ENCODE measurements at places on chromosomes 2 and 18. TPM values are rescaled to one million over a fixed set of nuclear protein-coding genes. Genes with fewer than 3 reads are reported as not detected.

The SLC4A3 gene
- 13.3 TPM for polyA plus RNA-seq

The GCKR gene
- polyA plus RNA-seq: 0.57 TPM

The RND3 gene
- 105 TPM for polyA plus RNA-seq

The ATP8B1 gene
- polyA plus RNA-seq: 19.2 TPM

The CEP192 gene
- polyA plus RNA-seq: 47.7 TPM

The CAD gene
- 45.5 TPM for polyA plus RNA-seq

The ZNF804A gene
- 0.06 TPM for polyA plus RNA-seq

The KIF1A gene
- 2.3 TPM for polyA plus RNA-seq

The ALLC gene
- not detected for polyA plus RNA-seq

The IL1F10 gene
- polyA plus RNA-seq: not detected

The CEP68 gene
- polyA plus RNA-seq: 30.5 TPM

The BOK gene
- 22.9 TPM for polyA plus RNA-seq

The REG1A gene
- polyA plus RNA-seq: not detected

GRCh38 chr2:209008636-209009287 lies 415.1 kb upstream of the MAP2 start:
- no peaks in the 10 kb centered on the region for H3K27me3 ChIP-seq
- H3K36me3 ChIP-seq: no peaks in the 10 kb centered on the region
- H3K27ac ChIP-seq: no peak overlapping the region
- no peak overlapping the region for H3K4me3 ChIP-seq
- no peak for DNase-seq

DNA sequence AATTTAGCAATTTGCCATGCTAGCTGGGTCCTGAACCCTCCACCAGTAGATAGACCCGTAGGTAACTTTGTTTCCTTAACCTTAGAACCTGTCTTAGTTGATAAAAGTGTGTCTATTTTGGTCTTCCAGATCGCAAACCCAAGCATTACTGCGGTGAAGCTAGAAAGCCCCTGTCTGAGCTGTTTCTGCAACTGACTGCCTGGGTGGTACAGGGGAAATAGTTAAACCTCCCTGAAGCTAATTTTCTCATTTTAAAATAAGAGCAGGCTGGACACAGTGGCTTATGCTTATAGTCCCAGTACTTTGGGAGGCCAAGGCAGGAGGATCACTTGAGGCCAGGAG lies 101.7 kb upstream of the MSH2 start:
- H3K27me3 ChIP-seq: no peaks in the 10 kb centered on the region
- DNase-seq: no peak
- H3K4me3 ChIP-seq: no peak overlapping the region
- H3K36me3 ChIP-seq: no peaks in the 10 kb centered on the region
- H3K27ac ChIP-seq: no peak overlapping the region

- no peaks in the 10 kb centered on the region for H3K36me3 ChIP-seq
- H3K4me1 ChIP-seq: no peaks in the 10 kb centered on the region
- H3K27me3 ChIP-seq: no peaks in the 10 kb centered on the region
- no peak overlapping the region for H3K4me3 ChIP-seq
- DNase-seq: no peak
Measured at GRCh38 chr2:46800625-46801349, 114.8 kb downstream of the MCFD2 start.

DNA sequence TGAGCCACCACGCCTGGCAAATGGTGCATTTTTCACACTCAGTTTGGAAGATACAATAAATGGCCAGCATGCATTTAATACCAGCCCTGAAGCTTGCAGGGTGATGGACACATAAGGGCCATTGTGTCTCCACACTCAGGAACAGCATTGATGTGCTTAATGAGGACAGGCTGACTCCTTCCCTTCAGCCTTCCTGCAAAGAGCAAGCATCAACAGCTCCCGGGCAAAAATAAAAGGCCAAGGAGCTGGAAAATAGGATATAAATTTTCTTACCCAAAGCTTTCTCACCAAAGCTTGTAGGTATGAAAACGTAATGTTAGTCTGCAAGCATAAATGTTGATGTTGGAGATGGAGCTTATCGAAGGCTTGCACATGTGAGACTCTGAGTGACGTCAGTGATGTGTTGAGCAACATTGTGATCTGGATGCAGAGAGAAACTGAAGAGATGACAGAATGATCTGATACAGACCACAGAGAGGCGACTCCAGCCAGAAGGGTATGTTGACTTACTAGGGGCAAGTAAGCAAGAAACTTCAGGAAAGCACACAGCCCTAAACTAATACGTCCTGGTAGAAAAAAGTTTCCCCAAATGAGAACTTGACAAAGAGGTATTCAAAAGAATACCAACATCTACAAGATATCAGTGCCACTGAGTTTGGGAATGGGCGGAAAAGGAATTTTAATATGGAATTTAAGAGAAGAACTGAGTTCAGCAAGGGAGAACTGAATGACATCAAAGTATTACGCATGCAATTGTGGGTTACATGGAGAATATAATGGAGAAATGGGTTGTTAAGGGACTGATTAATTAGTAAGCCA lies 256.5 kb downstream of the TGIF1 start:
- H3K27ac ChIP-seq: no peak overlapping the region
- peaks cover 3% of the 10 kb centered on the region for H3K4me1 ChIP-seq
- DNase-seq: no peak
- no peaks in the 10 kb centered on the region for H3K36me3 ChIP-seq
- H3K27me3 ChIP-seq: no peaks in the 10 kb centered on the region
- H3K4me3 ChIP-seq: no peak overlapping the region

- no peak for DNase-seq
- no peak overlapping the region for H3K27ac ChIP-seq
- H3K4me1 ChIP-seq: no peaks in the 10 kb centered on the region
- no peaks in the 10 kb centered on the region for H3K27me3 ChIP-seq
- H3K36me3 ChIP-seq: no peaks in the 10 kb centered on the region
- no peak overlapping the region for H3K4me3 ChIP-seq
Measured at GRCh38 chr2:20129331-20130159, 78.1 kb upstream of the LAPTM4A start.

DNA sequence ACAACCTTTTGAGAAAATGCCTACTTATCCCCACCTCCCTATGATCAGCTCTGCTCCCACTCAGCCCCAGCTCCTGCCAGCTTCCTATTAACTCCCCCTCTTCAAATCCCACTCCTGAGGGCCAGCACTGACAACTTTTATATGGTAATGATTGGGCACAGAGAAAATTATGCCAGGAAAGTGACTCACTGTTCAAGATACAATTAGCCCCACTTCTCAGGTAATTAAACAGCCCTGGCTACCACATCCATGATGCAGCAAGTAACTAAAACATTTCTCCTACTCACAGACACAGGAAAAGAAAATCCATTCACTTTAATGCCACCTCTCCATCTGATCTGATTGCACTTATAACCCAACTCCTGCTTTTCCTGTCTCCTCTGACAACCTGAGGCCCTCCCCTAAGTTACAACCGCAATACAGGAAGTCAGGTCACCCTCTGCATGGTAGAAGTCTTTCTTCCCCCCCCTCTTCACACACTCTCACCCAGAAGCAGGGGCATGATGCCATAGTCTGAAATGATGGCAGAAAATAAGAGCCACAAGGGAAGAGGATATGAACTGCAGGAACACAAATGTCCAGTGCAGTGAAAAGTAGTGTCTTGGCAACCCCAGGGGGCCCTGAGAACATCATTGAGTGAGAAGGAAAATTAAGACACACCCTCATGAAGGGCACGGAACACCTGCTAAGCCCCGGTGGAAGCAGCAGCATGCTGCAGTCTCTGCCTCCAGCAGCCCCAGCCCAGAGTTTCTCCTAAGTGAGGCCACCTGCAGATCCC lies 54.4 kb downstream of the STK39 start:
- H3K36me3 ChIP-seq: no peaks in the 10 kb centered on the region
- peaks cover 17% of the 10 kb centered on the region for H3K4me1 ChIP-seq
- no peak overlapping the region for H3K4me3 ChIP-seq

DNA sequence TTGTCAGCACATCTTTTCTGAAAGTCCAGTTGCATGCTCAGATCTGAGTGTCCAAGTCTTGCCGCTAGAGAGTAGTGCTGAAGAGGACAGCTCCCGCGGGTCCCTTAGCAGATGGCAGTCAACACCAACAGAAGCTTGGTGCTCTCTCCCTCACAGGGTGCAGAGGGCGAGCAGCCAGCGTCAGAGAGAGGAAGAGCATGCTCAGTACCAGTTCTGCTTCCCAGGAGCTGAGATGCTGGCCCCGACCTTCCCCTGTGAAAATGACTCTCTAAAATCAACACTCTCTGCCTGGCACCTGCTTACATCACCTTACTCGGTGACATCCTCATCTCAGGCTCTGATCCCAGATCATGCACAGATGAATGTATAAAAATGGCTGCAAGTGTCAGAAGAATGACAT lies 86.0 kb upstream of the TWIST2 start:
- H3K4me3 ChIP-seq: no peak overlapping the region
- peaks cover 28% of the 10 kb centered on the region for H3K27me3 ChIP-seq
- no peak overlapping the region for H3K27ac ChIP-seq

GRCh38 chr18:45106331-45106774 lies 425.7 kb downstream of the SETBP1 start:
- no peak overlapping the region for H3K4me3 ChIP-seq
- DNase-seq: peak; percentile 43
- H3K4me1 ChIP-seq: peaks cover 9% of the 10 kb centered on the region
- H3K27ac ChIP-seq: peak overlapping the region; percentile 40
- H3K27me3 ChIP-seq: no peaks in the 10 kb centered on the region

- no peak for DNase-seq
- H3K36me3 ChIP-seq: no peaks in the 10 kb centered on the region
- H3K4me3 ChIP-seq: no peak overlapping the region
- peaks cover 76% of the 10 kb centered on the region for H3K27me3 ChIP-seq
- H3K27ac ChIP-seq: no peak overlapping the region
Measured at GRCh38 chr2:63046961-63047320, 3.7 kb upstream of the OTX1 start.

GRCh38 chr2:239440511-239440959 lies 39.7 kb upstream of the HDAC4 start:
- H3K4me1 ChIP-seq: no peaks in the 10 kb centered on the region
- H3K36me3 ChIP-seq: no peaks in the 10 kb centered on the region
- DNase-seq: no peak
- H3K27ac ChIP-seq: no peak overlapping the region

DNA sequence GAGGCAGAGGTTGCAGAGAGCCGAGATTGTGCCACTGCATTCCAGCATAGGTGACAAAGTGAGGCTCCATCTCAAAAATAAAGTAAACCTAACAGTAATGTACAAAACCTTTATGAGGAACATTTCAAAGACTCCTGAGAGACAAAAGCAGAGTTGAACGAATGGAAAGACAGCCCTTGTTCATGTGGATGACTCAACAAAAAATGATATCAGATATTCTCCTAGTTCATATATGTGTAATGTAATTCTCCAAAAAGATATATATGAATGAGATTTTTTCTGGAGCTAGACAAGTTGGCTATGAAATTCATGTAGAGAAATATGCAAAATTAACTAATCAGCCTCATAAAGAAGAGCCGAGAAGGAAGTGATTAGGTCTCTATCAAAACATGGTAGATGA lies 61.7 kb downstream of the KIAA1328 start:
- no peak overlapping the region for H3K27ac ChIP-seq
- no peaks in the 10 kb centered on the region for H3K4me1 ChIP-seq
- no peak for DNase-seq
- no peaks in the 10 kb centered on the region for H3K27me3 ChIP-seq
- H3K36me3 ChIP-seq: no peaks in the 10 kb centered on the region
- no peak overlapping the region for H3K4me3 ChIP-seq

GRCh38 chr2:232516551-232516950 lies 3.6 kb upstream of the PRSS56 start:
- H3K4me3 ChIP-seq: no peak overlapping the region
- no peak for DNase-seq
- no peak overlapping the region for H3K27ac ChIP-seq
- no peaks in the 10 kb centered on the region for H3K4me1 ChIP-seq
- no peaks in the 10 kb centered on the region for H3K27me3 ChIP-seq

DNA sequence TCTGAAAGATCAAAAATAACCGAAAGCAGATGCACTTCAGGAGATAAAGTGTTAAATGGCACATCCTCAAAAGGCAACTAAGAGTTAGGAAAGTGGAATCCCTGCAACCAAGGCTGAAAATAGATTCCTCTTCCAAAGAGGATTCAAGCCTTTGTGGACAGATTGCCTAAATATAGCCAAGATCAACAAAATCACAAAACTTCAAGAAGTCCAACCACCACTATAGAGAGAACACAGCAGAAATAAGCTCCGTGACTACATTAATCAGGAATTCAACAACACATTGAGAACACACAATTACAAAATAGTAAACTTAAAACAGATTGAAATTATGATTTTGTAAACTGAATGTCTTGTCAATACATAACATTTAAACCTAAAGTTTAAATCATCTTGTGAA lies 165.7 kb downstream of the LNPK start:
- DNase-seq: no peak

DNA sequence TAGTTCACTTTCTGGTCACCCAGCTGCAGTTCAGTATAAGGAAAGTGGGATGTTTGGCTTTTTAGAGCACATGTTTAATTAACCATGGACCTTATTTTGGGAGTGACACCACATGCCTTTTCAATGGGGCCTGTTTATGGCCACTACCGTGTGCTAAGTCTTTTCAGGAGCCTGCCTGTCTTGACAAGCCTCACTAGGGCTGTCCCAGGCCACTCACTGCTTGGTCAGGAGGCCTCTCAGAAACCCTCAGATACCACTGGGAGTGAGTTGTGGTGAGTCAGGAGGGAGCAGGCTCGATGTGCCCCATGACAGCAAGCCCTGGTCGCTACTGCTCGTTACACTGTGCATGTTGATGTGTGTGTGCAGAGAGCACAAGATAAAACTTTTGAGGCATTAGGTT lies 123.0 kb downstream of the MAP4K4 start:
- no peaks in the 10 kb centered on the region for H3K27me3 ChIP-seq
- no peak for DNase-seq
- H3K4me1 ChIP-seq: peaks cover 33% of the 10 kb centered on the region

DNA sequence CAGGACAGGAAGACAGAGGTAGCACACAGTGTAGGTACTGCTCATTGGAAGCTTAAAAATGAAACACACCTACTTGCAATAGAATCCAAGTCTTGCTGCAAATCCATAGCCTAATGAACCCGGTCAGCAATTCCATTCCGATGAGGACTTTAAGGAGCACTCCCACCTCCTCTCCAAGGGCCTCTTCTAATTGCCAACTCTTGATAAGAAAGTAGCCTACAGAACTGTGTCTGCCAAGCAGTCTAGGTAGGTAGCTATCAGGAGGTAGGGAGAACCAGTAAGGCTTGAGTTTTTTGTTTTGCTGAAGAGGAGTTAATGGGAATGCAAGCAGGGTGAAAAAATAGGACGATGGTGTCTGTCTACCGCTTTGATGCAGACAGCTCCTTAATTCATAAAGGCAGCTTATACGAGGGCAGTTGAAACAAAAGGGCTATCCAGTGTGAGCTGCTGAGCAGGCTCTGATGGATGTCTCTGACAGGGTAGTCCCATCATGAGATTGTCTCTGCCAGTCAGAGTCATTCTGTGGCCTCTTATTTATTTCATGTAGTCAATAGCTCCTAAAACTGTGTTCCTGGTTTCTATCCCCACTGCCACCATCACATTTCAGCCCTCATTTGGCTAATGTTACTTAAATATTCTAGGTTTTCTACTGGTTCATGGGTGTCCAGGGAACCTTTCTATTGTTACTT lies 155.6 kb upstream of the DNMT3A start:
- no peaks in the 10 kb centered on the region for H3K4me1 ChIP-seq
- no peaks in the 10 kb centered on the region for H3K36me3 ChIP-seq
- H3K27ac ChIP-seq: no peak overlapping the region
- no peak for DNase-seq
- H3K4me3 ChIP-seq: no peak overlapping the region

GRCh38 chr2:21947046-21947445 lies 823.3 kb downstream of the TDRD15 start:
- H3K27me3 ChIP-seq: no peaks in the 10 kb centered on the region
- H3K36me3 ChIP-seq: no peaks in the 10 kb centered on the region
- H3K27ac ChIP-seq: no peak overlapping the region
- H3K4me1 ChIP-seq: no peaks in the 10 kb centered on the region

GRCh38 chr2:76642129-76642528 lies 880.0 kb downstream of the LRRTM4 start:
- DNase-seq: no peak
- H3K4me1 ChIP-seq: no peaks in the 10 kb centered on the region
- no peak overlapping the region for H3K4me3 ChIP-seq
- no peaks in the 10 kb centered on the region for H3K27me3 ChIP-seq
- H3K27ac ChIP-seq: no peak overlapping the region
- H3K36me3 ChIP-seq: no peaks in the 10 kb centered on the region

All from left lung (tissue), 14 donors.